Uterine smooth muscle cell (primary cell): ENCODE measurements at places on chromosomes 7 and 10. TPM values are rescaled to one million over a fixed set of nuclear protein-coding genes. Genes with fewer than 3 reads are reported as not detected.

FAM131B gene
- total RNA-seq, result 2.3 and 4.1 TPM in 2 replicates

FAM20C gene
- total RNA-seq, result 35.9 and 44.6 TPM in 2 replicates

LRMDA gene
- 0.55 and 0.87 TPM in 2 replicates for total RNA-seq

RSPH10B2 gene
- total RNA-seq, result 0.37 TPM in 1 of 2 replicates, not detected in the other

CREB5 gene
- 2.5 and 5.6 TPM in 2 replicates for total RNA-seq

CALML3 gene
- not detected in 2 replicates for total RNA-seq

TDRD1 gene
- total RNA-seq, result 0.44 and 0.62 TPM in 2 replicates

ANXA8 gene
- total RNA-seq, result 0.12 and 0.22 TPM in 2 replicates

TRIM73 gene
- 0.55 and 0.62 TPM in 2 replicates for total RNA-seq

GALNT17 gene
- under 0.01 TPM in 1 of 2 replicates, not detected in the other for total RNA-seq

USP6NL gene
- total RNA-seq, result 12.0 and 12.5 TPM in 2 replicates
